ENCODE measurements at places on chromosomes 3 and 15.

DNA sequence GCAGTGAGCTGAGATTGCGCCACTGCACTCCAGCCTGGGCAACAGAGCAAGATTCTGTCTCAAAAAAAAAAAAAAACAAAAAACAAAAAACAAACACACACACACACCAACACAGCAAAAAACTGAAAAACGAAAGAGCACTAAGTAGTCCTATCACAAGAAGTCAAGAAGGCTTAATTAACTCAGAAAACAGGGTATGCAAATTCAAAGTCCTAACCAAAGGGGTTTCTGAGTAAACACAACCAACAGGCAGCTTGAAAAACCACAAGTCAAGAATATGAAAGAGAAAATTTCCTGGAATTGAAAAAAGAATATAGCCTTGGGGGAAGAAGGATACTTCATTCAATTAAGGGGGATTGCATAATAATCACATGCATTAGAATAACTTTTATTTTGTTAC lies 37.7 kb upstream of the PARP14 start:
- DNase-seq, result no peak

- no peak for DNase-seq
These were observed 31.0 kb downstream of the KLHL6 start for GRCh38 chr3:183524476-183524875.

DNA sequence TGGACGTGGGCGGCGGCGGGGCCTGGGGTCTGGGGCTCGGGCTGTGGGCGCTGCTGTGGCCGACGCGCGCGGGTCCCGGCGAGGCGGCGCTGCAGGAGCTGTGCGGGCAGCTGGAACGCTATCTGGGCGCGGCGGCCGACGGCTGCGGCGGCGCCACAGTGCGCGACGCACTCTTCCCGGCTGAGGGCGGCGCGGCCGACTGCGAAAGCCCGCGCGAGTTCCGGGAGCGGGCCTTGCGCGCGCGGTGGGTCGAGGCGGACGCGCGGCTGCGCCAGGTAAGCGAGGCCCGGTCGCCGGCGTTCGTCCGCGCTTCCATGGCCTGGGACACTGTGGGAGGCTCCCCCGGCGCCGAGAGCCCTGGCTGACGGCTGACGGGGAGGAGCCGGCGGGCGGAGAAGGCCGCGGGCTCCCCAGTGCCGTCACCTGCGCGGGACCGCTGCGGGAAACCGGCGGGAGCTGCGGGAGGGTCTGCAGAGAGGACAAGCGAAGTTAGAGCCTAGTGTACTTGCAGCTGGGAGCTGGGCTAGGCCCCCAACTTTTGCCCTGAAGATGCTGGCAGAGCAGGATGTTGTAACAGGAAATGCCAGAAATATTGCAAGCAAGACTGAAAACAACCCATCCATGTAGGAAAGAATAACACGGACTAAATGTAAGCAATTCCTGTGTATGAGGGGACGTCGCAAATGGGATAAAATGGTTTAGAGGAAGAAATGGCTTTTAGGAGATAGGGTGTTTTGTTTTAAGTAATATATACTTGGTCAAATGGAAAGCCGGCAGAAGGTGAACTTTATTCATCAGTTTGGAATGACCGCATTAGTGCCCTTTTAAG lies 847 bp downstream of the WHAMM start:
- peak; percentile 67 for DNase-seq

DNA sequence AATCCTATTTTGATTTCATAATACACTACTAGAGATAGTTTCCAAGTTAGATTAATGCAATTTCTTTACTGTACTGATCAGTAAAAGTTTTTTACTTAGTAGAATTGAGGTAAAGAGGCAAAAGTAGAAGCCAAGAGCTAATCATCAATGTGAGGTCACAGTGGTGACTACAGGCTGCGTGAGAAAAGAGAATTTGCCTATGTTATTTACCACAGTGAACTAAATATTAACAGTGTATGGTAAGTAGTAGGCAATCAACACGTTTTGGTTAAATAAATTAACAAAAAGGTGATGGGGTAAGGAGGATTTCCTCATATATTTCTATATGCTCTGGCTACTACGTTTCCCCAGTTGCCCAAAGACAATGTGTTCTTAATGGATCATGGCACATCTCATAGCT lies 202.2 kb upstream of the CMC1 start:
- DNase-seq, result no peak

- no peak for DNase-seq
These were observed 1166.1 kb upstream of the GBE1 start for GRCh38 chr3:82927309-82928253.

DNA sequence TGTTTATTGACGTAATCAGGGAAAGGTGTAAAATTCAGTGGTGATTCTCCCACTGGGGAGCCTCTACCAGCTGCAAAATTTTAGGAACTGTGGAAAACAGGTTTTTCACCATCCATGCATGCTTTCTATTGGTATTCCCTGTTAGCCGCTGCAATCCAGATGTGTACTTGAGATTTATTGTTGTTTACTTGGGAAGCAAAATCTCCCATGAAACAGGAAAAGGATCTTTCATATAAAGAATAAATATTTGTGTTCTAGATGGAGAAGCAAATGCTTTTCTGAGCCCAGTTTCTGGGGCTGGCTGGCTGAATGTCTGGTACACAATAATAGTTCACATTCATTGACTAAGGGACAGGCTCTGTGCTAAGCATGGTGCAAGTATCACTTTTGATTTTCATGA lies 144.6 kb upstream of the RASGRP1 start:
- no peak for DNase-seq

GRCh38 chr3:52891615-52892081 lies 5.7 kb downstream of the STIMATE start:
- no peak for DNase-seq

DNA sequence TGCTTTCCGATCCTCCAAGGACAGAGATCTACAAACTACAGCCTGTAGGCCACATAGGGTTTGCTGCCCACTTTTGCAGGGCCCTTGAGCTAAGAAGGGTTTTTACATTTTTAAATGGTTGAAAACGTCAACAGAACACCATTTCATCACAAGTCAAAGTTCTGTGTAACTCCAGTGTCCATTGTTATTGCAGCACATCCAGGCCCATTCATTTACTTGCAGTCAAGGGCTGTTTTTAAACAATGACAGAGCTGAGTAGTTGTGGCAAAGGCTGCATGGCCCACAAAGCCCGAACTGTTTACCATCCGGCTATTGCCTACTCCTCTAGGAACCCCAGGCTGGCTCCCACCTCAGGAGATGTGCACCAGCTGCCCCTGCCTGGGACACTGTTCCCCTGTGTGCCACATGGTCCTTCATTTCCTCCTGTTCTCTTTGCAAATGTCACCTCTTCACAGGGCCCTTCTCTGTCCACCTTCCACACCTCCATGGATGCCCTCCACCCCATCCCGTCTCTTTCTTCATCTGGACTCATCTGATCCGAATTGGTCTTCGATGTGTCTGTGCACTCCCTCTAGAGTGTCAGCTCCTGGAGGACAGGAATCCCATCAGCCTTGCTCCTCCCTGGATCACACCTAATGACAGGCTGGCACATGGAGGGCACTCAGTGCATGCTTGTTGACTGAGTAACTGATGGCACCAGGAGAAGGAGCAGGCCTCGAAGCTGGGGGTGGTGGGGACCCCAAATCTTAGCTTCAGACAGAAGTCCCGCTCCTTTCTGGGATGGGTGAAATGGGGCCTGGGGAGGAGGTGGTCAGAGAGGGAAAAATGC lies 69.5 kb upstream of the IQSEC1 start:
- no peak for DNase-seq

- DNase-seq, result no peak
These were observed 205.6 kb downstream of the IL20RB start for GRCh38 chr3:137163241-137163871.

- peak; percentile 44 for DNase-seq
These were observed 100.0 kb downstream of the ARPP21 start for GRCh38 chr3:35739181-35739809.

- peak; percentile 77 for DNase-seq
These were observed 14.2 kb downstream of the CIB1 start for GRCh38 chr15:90219421-90220141.

DNA sequence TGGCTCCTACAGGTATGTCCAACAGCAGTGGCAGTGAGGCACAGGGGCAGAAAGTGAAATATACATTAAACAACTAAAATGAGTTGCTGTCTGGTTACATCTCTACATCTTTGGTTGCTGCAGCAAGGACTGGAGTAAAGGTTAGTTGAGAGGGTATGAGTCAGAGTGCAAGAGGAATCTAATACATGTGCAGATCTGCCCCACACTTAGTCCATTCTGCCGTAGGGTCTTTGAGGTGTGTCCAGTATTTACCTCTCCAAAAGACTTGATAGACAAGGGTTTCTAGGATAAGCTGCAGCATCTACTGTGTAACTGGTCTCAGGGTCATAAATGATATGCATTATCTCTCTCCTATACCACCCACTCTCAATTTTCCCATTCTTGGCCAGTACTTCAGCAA lies 6.2 kb upstream of the NEDD4 start:
- no peak for DNase-seq

- DNase-seq, result no peak
These were observed 11.8 kb downstream of the ZBTB47 start for GRCh38 chr3:42665050-42665878.

- no peak for DNase-seq
These were observed 13.2 kb downstream of the FSTL1 start for GRCh38 chr3:120437559-120437958.

DNA sequence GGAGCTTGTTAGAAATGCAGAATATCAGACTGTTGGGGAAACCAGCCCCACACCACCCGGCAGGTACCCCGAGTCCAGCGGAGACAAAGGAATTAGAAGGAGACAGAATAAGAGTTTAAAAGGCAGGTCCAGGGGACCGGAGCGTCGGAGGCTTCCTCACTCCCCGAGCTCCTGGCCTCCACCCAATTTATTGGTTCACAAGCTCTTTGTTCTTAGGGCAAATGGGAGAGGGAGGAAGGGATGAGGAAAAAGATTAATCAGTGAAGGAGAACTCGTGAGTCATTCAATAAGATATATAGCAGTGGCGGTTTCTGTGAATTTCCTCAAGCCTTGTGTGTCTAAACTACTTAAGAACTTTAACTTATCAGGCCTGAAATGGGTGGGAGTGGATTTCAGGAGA lies 32.1 kb upstream of the WDR72 start:
- DNase-seq, result no peak

DNA sequence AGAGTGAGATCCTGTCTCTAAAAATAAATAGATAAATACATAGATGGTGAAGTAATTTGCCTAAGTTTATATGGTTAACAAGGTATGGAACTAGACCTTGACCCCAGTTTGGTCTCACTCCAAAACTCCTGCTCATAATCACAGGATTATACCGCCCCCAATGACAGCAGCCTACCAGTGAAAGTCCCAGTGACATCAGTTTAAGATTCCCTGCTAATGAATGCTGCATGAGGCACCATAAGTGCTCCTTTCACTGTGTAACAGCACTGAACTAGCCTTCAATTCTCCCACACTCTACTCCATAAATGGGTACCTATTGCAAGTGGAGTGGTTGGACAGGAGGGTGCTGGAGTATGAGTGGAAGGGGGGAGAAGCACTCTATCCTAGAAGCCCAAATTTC lies 23.7 kb upstream of the THSD4 start:
- DNase-seq, result no peak

- no peak for DNase-seq
These were observed 207.8 kb downstream of the PLCL2 start for GRCh38 chr3:17092583-17092933.

DNA sequence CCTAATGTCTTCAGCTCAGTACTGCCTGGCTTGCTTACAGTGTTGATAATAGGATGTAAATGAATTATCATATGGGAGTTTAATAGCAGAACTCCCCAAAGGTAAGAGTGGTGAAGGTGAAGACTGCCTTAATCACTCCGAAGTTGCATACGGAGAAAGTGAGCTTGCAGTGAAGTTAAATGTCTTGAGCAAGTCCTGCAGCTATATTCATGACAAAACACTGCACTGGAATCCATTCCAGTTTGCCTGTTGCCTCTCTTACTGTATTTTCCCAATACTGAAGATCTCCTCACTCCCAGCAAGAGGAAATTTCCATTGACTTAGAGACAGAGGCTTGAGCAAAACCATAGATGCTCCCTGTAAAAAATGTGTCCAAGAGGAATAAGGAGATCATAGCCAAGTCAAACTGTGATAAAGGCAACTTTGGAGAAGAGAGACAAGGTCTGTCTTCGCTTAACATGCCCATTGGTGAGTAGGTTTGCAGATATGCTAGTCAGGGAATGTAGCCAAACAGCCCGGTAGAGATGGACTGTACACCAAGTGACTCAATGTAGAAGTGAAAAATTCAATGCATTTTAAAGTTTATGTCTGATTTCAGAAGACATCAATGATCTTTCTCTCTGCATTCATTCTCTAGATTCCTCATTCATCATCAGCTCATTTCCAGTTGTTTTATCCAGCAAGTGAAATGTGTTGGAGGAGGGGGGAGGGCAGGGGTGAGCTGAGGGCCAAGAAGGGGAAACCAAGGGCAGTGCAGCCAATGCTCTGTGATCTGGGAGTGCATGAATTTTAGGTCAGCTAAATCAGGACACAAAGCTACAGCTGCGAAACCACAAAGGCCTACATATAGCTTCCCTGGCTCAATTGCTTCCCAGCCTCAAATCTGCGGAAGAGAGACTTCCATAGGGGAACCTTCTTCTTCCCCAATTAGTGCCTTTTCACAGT lies 667.1 kb upstream of the NR2F2 start:
- no peak for DNase-seq

GRCh38 chr15:92796161-92796611 lies 103.9 kb upstream of the CHD2 start:
- no peak for DNase-seq

DNA sequence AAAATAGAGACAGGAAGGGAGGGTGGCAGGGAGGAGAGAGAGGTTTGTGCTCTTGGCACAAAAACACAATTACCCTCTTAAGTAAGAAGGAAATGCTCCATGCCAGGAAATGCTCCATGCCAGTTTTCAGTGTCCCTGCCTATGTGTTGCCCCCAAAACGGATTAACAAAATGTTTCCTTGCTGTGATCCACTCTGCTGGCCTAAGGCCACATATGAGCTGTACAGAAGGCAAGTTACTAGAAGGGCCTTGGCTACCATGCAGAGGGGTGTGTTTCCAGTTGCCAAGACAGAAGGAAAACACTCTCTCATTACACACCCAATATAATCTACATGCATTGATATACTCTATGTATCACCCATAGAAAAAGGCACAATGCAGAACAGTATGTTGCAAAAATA lies 98.2 kb upstream of the PTPRG start:
- DNase-seq, result no peak

- no peak for DNase-seq
These were observed 100.8 kb downstream of the CCNL1 start for GRCh38 chr3:157059181-157059580.

DNA sequence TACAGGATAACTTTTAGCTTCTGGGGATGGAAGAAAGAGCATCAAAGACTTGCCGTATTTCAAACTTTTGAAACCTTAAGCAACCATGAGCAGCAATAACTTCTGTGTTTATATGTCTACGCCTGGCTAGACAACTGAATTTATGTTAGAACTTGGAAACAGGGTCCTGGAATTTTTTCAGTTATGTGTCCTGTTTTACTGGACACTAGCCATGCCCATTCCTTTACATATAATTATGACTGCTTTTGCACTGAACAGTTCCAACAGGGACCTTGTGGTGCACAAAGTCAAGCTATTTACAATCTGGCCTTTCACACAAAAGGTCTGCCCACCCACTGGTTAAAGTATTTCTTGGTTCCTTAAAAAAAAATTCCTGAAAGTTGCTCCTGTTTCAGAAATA lies 37.1 kb downstream of the TJP1 start:
- DNase-seq, result no peak

GRCh38 chr3:37162501-37163245 lies 11.7 kb downstream of the LRRFIP2 start:
- no peak for DNase-seq

- no peak for DNase-seq
These were observed 131.2 kb upstream of the TGFBR2 start for GRCh38 chr3:30475038-30475808.

- DNase-seq, result peak; percentile 70
These were observed 39.7 kb downstream of the SPATA12 start for GRCh38 chr3:57100046-57100695.

- DNase-seq, result no peak
These were observed 102.6 kb upstream of the SATB1 start for GRCh38 chr3:18527691-18528090.
